ENCODE measurements at places on chromosomes 11 and 22.

DNA sequence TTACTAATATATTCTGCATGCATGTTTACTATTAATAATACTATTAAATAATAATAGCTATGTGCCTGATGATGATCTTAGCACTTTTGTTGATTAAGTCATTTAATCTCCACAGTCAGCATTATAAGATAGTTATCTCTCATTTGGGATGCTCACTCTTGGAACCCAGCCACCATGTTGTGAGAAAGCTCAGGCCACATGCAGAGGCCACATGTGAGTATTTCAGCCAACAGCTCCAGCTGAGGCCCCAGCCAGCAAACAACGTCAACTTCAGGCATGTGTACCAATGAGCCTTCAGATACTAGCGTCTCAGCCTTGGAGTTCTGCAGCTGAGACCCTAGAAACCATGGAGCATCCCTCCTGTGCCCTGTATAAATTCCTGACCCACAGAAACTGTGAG, 798.1 kb upstream of the LRRC4C start:
- DNase-seq: no peak

- DNase-seq: no peak
Measured at GRCh38 chr11:71103266-71103665, 149.1 kb downstream of the SHANK2 start.

DNA sequence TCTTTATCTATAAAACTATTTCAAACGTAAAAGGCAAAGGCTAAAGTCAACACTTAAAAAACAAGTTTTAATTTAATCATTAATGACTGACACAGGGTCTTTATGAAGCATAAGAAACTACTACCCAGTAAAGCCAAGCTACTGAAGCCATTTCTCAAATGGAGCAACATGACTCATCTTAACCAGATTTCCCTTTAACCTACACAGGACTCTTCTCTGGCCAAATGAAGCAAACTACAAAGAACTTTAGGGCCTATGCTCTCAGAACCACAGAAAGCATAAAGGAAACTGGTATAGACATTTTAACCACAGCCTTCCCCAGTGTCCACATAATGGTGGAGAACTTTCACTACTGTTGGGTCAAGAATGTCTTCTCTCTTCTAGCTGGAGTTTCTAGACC, 34.7 kb downstream of the ALG9 start:
- DNase-seq: no peak

GRCh38 chr11:34169686-34170085, 64.3 kb downstream of the NAT10 start:
- DNase-seq: no peak

- DNase-seq: no peak
Measured at GRCh38 chr11:9756461-9756860, 92.6 kb downstream of the SWAP70 start.

DNA sequence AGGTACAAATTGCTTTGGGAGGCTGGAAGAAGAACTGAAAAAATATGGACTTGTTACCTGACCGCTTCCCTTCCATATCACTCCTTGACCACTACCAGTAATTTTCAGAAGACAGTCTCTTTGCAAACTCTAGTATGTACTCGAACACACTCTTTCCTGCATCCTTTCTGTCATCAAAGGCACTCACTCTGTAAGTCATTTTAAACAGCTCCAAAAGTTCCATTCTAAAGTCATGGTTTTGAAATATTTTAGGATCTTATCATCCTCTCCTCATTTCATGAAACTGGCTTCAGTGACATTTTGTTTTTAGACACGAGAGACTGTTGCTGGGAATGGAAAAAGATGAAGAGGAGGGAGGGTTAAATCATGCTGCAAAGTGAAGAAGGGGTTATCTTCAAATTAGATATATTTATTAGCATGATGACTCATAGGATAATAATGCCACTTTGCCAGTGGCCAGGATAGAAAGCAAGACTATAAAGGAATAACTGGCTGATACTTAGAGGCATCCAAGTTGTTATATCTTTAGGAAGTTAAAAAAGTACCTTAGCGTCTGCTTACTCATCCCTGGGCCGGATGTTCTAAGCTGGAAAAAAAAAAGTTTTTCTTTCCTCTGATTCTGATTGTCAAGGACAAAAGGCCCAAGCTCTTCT, 549.3 kb downstream of the METTL15 start:
- DNase-seq: no peak

GRCh38 chr11:100889758-100890157, 202.7 kb downstream of the ARHGAP42 start:
- DNase-seq: no peak

DNA sequence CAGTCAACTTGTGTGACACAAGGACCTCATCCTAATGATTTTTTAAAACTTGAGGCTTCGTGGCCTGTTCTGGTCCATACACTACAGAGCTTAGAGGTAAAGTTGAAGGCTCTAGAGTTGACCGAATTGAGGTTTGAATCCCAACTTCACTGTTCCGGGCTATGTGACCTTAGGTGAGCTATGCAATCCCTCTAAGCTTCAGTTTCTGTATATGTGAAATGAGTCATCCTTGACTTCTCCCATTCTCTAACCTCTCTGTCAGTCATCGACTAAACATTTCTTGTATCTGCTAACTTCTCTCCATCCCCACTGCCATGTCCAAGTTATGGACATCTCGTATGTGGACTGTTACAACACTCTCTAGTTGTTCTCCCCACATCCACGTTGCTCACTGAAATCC, 178.2 kb upstream of the TMEM45B start:
- no peak for DNase-seq

DNA sequence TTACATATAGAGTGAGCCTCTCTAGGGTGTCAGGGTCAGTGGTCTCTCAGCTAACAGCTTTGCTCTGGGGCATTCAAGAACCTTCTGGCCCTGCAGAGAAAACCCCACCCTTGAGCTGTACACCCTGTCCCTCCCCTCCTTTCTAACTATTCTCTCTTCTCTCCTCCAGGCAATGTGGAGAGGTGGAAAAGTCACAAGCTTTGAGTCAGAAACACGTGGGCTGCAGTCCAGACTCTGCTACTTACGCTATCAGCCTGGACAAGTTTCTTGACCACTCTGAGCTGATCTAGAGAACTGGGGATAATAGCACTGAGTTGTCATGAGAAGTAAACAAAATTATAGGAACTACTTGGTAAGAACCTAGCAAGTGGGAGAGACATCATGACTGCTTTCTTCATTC, 10.7 kb upstream of the FAM83F start:
- DNase-seq: no peak

- DNase-seq: no peak
Measured at GRCh38 chr11:82858133-82858532, 42.1 kb downstream of the PRCP start.

DNA sequence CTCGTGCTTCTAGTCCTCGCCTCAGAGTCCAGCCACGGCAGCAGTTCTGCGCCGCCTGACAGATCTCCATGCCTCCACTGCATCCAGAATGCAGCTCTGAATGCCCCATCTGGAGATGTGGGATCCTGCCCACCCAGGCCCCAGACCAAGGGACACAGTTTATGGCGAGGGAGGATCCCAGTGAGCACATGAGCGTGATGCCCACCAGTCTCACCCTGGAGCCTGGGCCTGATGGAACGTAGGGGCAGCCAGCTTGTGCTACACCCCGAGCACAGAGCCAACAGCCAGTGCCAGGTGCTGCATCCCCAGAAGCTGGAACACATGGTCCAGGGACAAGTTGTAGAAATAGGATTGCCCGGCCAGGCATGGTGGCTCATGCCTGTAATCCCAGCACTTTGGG, 10.4 kb downstream of the IGLL1 start:
- DNase-seq: no peak

GRCh38 chr11:78594814-78595213, 20.1 kb upstream of the NARS2 start:
- DNase-seq: no peak

GRCh38 chr22:23237841-23238240, 57.5 kb downstream of the BCR start:
- no peak for DNase-seq

- no peak for DNase-seq
Measured at GRCh38 chr22:37427711-37428635, 694 bp upstream of the ELFN2 start.

DNA sequence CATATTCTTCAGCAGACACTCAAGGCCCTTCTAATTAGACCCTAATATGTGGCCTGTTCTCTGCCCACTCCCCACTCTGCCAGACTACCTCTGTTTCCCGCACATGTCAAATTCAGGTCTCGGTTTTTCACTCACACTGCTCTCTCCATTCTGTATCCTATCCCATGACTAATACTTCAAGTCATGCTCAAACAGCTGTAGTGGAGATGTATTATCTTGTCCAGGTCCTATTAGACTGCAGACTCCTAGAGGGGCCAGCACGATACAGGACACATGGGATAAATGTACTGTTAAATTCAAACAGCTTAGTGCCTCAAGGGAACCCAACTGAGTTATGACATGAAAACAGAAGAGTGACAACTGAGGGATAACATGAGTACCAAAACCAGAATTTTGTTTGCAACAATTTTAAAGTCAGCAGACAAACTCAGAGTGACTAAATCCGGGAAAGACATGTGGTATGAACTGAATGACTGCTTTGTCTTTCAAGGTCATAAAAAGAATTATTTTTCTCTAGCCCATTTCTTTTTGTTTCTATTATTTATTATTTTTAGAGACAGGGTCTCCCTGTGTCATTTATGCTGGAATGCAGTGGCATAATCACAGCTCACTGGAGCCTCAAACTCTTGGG, 20.5 kb downstream of the ATP6V1E1 start:
- DNase-seq: no peak

DNA sequence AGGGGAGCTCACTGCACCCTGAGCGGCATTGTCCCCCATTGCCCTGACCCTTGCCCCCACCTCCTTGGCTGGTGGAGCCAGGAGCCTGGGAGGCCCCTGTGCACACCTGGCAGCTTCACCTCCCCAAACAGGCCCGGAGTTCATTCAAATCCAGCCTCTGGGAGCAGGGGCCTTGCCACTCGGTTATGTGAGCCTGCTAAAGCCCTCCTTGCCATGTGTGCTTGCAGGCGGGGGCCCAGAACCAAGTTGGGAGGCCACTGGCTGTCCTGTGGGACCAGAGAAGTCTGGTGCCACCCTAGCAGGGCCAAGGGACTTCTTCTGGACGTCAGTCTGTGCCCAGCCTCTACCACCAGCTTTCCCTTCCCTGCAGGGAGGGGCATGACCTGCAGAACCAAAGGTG, 48.9 kb downstream of the NFAM1 start:
- no peak for DNase-seq

- no peak for DNase-seq
Measured at GRCh38 chr11:20762980-20763379, 93.6 kb downstream of the NELL1 start.

- no peak for DNase-seq
Measured at GRCh38 chr11:12539572-12539971, 134.6 kb upstream of the TEAD1 start.

DNA sequence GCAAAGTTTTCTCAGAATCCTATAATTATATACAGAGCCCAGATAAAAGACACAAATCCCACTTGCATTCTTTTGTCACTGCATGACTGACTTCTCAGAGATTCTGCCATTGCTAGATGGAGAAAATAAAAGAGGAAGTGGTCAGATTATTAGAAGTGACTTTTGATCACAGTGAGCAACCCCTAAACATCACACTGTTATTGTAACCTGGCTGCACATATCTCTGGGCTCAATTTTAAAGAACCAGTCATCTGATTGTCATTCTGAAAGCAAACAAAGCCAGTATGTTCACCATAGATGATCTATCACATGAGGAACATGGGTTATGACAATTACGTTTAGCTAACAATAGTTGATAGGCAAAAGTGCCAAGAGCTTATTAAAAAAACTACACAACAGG, 47.8 kb downstream of the COPB1 start:
- DNase-seq: no peak

DNA sequence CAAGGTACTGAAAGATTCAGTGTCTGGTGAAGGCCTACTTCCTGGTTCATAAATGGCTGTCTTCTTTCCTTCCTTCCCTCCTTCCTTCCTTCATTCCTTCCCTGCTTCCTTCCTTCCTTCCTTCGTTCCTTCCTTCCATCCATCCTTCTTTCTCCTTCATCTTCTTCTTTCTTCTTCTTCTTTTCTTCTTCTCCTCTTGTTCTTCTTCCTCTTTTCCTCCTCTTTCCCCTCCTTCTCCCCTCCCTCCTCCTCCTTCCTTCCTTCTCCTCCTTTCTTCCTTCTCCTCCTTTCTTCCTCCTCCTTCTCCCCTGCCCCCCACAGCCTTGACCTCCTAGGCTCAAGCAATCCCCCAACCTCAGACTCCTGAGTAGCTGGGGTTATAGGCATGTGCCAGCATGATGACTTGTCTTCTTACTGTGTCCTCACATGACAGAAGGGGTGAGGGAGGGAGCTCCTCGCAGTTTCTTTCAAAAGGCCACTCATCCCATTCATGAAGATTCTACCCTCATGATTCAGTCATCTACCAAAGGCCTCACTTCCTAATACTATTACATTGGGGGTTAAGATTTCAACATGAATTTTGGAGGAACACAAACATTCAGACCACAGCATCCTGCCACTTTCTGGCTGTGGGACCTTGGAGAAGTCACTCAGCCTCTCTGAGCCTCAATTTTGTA, 22.6 kb upstream of the CCDC134 start:
- no peak for DNase-seq

- no peak for DNase-seq
Measured at GRCh38 chr11:2812371-2812991, 73.1 kb downstream of the CDKN1C start.

GRCh38 chr22:18085188-18085587, 7.4 kb downstream of the PEX26 start:
- DNase-seq: no peak

DNA sequence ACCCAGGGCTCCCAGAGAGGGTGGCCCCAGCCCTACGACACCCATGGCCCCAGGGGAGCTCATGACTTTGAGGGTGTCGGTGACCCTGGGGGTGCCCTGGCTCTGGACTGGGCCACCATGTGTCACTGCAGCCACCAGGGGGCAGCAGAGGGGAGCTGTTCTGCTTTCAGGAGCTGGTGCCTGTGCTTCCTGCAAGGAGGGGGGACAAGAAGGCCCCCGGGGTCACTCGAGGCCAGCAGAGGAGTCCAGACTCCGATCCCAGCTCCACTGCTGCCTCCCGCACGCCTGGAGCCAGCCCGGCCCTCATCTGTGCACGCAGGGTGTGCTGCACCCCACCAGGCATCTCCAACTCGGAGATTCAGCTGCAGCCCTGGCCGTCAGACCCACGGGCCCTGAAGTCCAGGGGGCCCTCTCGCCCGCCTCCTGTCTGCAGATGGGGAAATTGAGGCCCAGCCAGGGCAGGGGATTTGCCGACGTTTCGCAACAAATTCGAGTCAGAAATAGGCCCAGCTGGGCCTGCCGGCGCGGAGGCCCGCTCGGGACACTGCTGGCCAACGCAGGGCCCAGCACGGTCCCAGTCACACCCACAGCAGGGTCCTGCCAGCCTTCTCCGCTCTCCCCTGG, 29.5 kb upstream of the WNT7B start:
- peak; percentile 89 for DNase-seq

DNA sequence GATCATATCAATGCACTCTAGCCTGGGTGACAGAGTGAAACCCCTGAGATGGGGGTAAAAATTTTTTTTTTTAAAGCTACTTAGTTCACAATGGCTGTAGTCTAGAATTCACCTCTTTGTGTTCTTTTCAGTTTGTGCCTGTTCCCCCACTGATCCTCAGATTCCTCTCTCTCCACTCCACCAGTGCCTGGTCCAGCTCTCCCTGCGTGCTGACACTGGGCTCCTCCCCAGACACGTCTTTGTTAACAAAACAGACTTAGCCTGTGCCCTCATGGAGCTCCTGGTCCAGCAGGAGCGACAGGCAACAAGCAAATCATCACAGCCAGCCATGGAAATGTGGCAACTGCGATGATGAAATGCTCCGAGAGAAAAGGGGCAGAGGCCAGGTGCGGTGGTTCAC, 34.0 kb downstream of the IFT27 start:
- DNase-seq: no peak

Measured in G401 (cell line).